DMS153 (cell line): ENCODE measurements at places on chromosomes 4 and X.
A peak's percentile ranks its signal among the peaks of the same experiment; 100 is the strongest.

DNA sequence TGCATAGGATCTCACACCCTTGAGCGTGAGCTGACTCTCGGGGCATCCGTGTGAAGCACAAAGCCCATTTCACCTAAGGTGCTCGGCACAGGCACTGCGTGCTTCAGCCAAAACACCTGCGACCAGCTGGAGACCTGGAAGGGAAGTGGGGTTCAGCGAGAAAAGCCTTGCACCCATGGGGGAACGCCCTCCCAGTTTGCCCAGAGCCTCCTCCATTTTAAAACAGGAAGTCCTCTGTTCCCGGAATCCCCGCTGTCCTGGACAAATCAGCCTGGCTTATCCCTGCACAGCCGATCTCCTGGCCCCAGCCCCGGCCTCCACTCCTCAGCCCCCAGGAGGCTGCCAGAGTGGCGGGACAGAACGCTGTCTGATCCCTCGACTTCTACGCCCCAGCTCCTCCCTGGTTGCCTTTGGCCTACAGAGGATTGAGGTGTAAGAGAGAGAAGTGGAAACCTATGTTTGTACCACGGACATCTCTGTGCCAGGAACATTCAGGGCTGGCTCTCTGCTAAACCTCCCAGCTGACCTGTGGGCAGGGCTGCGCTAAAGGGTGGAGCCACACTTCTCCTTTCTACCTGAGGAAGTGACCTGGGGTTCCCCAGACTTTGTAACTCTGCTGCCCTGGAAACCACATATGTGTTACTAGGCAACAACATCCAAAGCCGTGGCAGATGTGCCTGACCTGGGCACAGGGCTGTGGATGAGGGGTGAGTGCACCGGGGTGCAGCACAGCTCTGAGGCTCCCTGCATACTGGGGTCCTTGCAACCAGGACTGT is 3.8 kb upstream of the C4orf50 start:
- no peak for DNase-seq

DNA sequence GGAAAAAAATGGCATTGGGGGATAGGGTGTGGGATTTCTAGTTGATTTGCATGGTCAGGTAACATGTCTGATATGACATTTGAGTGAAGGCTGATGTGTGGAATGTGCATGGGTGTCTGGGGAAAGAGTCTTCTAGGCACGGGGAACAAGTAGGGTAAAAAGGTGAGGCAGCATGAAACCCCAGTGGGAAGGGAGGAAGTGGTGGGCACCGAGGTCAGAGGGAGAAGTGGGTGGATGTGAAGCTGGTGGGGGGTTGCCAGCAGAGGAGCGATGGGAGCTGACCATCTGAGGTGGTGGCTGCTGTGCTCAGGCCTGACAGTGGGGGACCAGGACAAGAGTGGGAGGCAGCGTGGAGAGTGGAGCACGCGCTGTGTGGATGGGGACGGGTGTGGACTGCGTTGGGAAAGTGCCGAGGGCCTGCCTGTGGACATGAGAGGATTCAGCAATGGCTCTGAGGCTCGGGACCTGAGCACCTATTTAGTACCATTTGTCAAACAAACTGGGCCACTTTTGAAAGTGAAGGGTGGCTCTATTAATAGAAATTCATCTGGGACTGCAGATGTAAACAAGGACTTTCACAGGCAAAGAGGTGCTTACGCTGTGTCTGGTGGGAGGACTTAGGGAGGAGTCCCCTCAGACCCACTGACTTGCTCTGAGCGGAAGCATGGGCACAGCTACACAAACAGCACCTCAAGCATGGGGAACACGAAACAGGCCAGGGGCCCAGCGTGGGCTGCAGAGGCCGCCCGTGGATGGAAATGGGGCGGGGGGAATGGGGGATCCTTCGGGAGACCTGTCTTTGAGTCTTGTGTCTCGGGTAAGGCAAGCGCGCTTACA is 16.7 kb upstream of the S100P start:
- DNase-seq, result no peak

DNA sequence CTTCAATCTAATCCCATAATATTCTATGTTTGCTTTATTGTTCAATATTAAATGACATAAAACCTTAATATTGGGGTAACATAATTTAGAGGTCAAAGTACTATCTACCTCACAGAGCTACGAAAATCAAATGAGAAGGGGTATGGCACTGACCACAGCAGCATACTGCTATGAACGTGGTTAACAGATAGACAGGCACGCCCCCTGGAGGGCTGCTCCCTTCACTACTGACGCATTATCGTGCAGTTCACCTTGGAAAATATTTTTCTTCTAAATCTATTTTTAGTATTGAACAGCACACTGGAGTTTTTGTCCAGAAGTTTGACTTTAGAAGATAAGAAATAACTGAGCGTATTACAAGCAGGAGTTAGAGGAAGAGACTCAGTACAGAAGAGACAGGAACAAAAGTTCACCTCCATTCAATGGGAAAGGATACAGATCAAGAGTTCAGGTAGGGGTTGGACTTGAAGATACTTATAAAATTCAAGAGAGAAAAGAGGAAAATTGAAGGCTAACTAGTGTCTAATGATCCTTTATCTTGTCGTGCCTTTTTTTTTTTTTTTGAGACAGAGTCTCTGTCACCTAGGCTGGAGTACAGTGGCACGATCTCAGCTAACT is 22.7 kb downstream of the MAP9 start:
- no peak for DNase-seq

GRCh38 chr4:7170012-7170411 is 22.3 kb upstream of the SORCS2 start:
- no peak for DNase-seq

DNA sequence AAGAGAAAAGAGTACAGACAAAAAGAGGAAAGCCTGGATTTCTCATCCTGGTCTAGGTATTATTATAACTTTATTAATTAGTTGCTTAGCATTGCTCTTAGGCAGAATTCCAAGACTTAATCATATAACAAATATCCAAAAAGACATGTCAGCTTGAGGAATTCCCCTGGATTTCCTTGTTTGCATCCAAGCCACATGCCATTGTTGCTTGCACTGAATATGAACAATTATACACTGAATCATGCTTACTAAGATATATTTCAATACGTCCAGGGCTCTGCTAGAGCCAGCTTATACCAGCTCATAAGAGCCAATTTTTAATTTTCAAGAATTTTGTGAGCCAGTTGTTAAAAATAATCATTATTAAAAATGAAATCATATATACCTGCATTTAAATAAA is 5.5 kb upstream of the TLR10 start:
- no peak for DNase-seq

DNA sequence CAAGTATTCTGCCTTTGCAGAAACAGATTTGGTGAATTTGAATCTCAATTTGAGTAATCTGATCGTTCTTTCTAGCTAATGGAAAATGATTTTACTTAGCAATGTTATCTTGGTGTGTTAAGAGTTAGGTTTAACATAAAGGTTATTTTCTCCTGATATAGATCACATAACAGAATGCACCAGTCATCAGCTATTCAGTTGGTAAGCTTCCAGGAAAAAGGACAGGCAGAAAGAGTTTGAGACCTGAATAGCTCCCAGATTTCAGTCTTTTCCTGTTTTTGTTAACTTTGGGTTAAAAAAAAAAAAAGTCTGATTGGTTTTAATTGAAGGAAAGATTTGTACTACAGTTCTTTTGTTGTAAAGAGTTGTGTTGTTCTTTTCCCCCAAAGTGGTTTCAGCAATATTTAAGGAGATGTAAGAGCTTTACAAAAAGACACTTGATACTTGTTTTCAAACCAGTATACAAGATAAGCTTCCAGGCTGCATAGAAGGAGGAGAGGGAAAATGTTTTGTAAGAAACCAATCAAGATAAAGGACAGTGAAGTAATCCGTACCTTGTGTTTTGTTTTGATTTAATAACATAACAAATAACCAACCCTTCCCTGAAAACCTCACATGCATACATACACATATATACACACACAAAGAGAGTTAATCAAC is 15.3 kb downstream of the PLP1 start:
- DNase-seq, result no peak

- peak; percentile 83 for DNase-seq
Observed at GRCh38 chr4:138898282-138898681, 117.3 kb upstream of the NOCT start.

- DNase-seq, result no peak
Observed at GRCh38 chr4:25972984-25973745, 59.1 kb downstream of the SMIM20 start.

DNA sequence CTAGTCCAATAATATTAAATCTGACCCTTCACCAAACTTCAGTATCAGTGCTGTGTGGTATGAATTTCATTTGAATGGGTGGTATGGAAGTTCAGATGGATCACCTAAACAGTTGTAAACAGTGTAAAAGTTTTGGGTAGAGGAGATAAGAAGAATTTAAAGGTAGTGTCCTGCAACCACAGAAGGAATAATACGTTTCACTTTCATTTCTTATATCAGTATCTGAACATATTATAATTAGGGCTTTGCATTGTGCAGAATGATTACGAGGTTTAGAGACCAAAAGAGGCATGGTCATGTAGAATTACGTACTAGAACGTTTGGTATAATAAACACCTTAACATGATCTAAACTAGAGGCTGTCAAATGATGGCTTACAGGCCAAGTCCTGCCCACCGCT is 116.1 kb downstream of the PDLIM5 start:
- no peak for DNase-seq

DNA sequence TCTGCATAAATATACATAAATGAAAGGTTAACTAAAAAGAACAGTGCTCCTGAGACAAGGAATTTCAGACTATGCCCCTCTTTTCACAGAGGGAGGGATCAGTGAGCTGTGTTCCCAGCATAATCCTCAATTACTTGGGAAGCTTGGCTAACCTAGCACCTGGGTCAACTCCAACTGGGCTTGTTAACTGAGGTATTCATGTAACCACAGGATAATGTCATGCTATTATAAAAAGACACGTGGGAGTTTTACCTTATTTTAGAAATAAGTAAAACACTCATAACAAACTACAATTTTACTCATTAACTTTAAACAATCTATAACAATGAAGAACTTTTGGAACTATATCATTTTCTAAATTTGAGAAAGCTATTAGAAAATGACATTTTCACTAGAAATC is 48.6 kb downstream of the RPGR start:
- no peak for DNase-seq

GRCh38 chrX:10089378-10089795 is 67.4 kb upstream of the CLCN4 start:
- peak; percentile 51 for DNase-seq

DNA sequence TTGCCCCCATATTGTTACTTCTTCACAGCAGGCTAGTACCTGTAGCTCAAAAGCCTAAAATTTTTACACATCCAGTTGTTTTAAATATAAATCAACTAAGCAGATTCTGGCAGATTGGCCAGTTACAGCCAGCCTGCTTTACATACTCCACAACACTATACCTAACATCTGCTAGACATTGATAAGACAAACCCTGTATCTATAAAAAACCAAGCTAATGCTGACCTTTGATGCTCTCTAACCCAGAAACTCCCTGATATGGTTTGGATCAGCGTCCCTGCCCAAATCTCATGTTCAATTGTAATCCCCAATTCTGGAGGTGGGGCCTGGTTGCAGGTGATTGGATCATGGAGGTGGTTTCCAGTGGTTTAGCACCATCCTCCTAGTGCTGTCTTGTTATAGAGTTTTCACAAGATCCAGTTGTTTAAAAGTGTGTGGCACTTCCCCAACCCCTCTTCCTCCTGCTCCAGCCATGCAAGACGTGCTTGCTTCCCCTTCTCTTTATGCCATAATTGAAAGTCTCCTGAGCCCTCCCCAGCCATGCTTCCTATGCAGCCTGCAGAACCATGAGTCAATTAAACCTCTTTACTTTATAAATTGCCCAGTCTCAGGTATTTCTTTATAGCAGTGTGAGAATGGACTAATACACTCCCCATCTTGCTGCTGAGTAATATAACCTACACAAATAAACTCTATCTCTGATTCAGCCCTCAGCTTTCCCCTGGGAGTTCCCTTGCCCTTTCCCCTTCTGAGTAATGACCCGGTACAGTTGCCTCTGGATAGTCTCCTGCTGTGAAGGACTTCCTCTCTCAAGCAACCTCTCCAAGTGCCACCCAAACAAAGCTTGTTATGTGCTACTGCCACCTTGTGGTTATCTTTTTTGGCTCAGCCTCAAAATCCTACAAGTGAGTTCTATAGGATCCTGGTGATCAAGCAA is 39.6 kb downstream of the ZCCHC13 start:
- peak; percentile 85 for DNase-seq

GRCh38 chr4:123816462-123816861 is 419.9 kb downstream of the SPRY1 start:
- DNase-seq, result no peak

GRCh38 chr4:10371869-10372471 is 85.3 kb downstream of the ZNF518B start:
- no peak for DNase-seq

GRCh38 chrX:154349979-154350378 is 24.5 kb downstream of the FLNA start:
- no peak for DNase-seq

DNA sequence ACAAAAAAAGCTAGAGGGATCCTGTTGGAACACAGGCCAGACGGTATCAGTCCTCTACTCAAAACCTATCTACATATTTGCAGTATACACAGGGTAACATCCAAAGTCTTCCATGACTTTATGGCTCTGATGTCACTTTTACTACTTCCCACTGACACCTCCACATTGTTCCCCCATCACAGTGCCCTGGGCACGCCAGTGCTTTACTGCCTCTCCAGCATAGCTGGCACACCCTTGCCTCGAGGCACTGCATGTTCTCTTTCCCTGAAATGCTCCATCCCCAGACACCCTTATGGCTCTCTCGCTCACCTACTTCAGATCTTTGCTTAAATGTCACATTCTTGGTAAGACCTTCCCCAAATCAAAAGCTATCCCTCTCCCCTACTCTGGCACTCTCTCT is 6.3 kb upstream of the ATP10D start:
- no peak for DNase-seq

- no peak for DNase-seq
Observed at GRCh38 chr4:53197772-53198142, 168.1 kb downstream of the SCFD2 start.

- DNase-seq, result peak; percentile 66
Observed at GRCh38 chrX:139559383-139560042, 29.0 kb downstream of the F9 start.

GRCh38 chr4:172867835-172868234 is 300.8 kb upstream of the GALNT7 start:
- no peak for DNase-seq

GRCh38 chrX:33082371-33082770 is 129.0 kb downstream of the DMD start:
- DNase-seq, result no peak

DNA sequence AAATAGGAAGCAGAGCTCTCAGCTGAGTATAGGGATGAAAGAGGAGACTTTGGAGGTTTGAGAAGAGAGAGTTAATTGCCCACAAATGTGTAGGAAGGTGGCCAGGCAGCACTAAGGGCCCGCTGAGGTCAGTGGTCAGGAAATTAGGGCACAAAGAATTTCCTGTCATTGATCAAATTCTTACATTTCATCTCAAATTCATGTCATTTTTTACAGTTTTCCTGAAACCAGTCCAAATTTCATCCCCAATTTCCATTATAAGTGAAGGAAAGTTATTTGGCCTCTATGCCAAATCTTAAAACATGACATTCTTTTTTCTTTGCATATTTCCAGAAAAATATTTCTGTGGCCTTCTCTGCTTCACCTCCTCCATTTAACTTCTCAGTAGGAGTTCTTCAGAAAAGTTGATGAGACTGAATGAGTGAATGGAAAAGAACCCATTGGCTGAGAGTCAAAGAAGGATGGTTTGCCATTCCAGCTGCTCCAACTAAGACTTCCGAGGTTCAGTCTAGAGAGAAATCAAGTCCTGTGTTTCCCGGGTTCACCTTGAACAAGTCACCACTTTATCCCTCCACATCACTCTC is 68.7 kb upstream of the SPRY1 start:
- DNase-seq, result no peak

GRCh38 chrX:96861218-96861617 is 22.5 kb upstream of the RPA4 start:
- DNase-seq, result no peak

GRCh38 chrX:10197279-10198210 is 40.8 kb downstream of the CLCN4 start:
- DNase-seq, result peak; percentile 86
